ENCODE measurements at places on chromosomes 13 and 19.
A peak's percentile ranks its signal among the peaks of the same experiment; 100 is the strongest.

DNA sequence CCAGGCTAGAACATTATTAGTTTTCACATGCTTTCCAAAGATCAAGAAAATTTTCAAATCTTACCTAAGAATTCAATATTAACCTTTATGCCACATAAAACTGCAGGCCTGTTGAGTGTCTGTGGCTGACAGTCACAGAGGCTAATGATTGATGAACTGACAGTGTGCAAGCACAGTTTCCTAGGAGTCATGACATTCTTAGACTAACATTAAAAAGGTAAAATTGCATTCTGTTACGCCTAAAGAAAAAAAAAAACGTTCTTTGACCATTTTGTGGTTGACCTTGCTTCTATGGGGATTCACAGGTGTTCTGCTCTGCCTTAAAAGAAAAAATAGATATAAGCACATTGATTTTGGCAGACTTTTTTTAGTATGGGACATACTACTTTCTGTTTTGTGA, 1776.2 kb downstream of the PCDH9 start:
- no peak for DNase-seq

DNA sequence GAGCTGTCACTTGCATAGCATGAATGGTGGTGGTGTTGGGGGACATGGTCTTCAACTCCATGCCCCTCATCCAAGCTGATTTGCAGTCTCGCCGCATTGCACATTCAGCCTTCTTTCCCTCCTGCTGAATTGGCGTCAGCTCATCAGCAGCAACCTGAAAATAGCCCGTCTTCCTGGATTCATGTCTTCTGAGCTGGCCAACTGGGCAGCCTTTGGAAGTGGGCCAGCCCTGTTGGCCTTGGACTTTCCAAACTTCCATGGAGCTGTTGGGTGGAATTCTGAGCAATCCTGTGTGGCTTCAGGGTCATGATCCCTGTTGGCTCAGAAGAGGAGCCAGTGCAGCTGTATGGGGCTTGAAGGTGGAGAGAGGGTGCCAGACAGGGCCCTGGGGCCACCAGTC, 68.8 kb downstream of the ZNF536 start:
- DNase-seq, result no peak

GRCh38 chr19:6376512-6377190, 918 bp upstream of the PSPN start:
- no peak for DNase-seq

- peak; percentile 66 for DNase-seq
Measured at GRCh38 chr13:44918326-44919103, 70.8 kb downstream of the NUFIP1 start.

- no peak for DNase-seq
Measured at GRCh38 chr13:93784191-93784590, 557.6 kb downstream of the GPC6 start.

GRCh38 chr13:65090186-65090585, 2139.9 kb downstream of the PCDH9 start:
- DNase-seq, result no peak

DNA sequence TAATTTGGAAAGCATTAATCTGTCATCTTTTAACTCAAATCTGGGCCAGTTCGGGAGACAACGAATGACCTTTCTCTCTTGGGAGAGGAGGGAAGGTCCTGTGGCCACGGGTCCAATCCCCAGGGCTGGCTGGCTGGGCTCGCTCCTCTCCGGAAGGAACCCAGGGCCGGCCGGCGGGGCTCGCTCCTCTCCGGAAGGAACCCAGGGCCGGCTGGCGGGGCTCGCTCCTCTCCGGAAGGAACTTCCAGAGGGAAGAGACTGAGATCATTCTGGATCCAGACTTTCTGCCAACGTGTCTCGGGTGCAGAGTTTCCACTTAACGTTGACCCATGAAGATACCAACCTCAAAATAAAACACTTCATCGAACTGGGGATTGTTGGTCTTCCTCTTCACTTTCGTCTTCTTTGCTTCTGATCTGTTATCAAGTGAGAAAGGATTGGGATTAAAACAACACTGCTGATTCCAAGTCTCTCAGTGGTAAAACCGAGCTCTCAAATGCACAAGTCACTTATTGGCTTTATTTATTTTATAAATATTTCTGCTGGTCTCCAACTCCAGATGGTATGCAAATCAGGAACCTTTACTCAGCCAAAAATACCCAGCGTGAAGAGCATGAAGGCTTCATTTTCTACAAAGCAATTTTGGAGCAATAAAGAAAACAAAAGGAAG, 53.3 kb upstream of the C13orf46 start:
- no peak for DNase-seq

DNA sequence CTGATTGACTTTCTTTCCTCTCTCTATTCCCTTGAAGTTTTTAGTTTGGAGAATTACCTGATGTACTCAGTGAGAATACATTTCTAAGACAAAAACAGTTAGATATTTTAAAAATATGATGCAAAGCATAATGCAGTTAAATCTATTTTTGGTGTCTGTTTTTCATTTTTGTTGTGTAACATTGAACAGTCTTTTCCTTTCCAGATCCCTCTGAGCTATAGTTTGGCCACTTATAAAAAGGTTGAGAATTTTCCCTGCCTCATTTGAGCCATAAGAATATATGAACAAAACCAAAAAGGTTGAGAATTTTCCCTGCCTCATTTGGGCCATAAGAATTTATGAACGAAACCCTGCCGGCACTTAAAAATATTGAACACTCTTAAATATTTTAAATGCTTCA, 57.0 kb upstream of the IPO5 start:
- no peak for DNase-seq

GRCh38 chr19:14400951-14401431, 18.1 kb downstream of the DDX39A start:
- no peak for DNase-seq

DNA sequence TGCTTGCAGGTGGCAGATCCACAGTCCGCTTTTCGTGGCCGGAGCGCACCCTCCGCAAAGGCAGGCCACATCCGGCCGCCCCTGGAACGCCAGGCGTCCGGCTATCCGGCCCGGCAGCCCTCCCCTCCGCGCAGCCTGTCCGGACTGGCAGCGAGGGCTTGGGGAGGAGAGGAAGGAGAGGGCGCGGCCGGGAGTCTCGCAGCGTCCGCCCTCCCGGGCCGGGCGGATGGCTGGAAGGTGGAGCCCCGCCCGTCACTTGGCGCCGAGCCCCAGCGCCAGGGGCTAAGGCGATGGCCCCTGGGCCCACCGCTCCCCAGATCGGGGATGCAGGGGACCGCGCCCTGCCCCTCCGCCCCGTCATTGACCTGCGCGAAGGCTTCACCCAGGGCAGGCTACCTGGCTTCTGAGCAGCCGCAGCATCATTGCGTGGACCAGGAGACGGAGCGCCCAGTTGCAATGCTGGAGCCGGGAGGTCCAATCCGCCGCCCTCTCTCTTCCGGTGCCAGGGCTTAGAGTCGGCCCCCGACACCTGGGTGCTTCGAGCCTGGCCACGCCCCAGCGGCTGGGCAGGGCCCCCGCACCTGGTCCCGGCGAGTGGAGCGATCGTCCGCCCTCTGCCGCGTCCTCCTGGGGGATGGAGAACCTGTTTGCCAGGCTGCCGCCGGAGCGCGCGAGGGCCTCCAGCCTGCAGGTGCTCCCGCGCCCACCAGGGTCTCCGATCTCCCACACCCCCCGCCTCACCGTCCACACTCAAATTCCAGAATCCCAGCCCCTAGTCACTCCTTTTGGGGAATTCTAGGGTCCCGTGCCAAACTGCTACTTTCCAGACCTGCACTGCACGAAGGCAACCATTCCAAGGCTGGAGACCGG, at the start of gene FUT1:
FUT1 (minus strand) TSS at position 146 of the 870 bp plus-strand sequence. CDS start 1,360 bp downstream, outside the sequence.
- peak; percentile 50 for DNase-seq

DNA sequence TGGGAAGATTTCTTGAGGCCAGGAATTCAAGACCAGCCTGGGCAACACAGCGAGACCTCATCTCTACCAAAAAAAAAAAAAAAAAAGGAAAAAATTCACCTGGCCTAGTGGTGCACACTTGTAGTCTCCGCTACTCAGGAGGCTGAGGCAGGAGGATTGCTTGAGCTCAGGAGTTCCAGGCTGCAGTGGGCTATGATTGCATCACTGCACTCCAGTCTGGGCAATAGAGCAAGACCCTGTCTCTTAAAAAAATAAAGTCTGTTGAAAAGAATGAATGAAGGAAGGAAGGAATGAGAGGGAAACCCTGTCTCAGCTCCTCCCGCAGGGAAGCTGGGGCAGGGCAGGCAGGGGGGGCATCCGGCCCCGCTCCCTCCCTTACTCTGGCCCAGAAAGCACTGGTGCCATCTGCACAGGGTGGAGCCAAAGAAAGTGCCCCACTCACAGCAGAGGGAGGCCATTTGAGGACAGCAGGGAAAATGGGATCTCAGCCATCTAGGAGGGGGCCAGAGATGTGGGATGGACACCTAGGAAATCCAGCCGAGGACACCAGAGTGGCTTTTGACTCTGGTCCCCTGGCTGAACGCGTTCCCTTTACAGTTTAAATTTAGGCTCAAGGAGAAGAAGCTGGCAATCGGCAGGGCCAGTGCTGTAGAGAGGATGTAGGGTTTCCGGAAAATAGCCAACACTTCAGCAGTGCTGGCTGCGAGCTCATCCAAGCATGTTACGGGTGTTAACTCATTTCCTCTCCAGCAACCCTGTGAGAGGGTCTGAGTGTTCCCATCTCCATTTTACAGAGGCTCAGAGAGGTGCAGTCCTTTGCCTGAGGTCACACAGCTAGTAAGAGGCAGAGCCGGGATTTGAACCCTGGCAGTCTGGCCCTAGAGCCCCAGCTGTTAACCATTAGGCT, 3.6 kb upstream of the HPN start:
- no peak for DNase-seq

DNA sequence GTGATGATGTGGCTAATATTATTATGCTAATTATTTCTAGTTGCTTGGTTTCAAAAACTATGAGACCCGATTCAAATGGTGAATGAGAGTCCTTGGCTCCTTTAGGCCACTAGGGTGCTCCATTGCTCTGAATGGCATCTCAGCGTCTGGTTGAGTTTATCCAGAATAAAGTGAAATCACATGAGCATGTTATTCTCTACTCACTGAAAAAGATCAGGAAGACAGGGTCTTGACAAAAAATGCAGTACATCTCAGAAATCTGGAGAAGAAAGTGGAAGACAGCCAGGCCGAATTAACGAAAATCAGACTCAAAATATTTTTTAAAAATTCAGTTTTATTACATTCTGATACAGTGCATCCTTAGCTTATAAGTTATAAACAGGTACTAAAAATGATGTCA, 516.2 kb downstream of the MYO16 start:
- DNase-seq, result peak; percentile 14

GRCh38 chr13:103195762-103196161, 129.5 kb upstream of the SLC10A2 start:
- DNase-seq, result no peak

All from NCI-H1417 treated with DMSO at 0.1 percent for 48 hours (cell line).